Smooth muscle cell of the pulmonary artery (primary cell): ENCODE measurements at places on chromosomes 11 and 22. TPM values are rescaled to one million over a fixed set of nuclear protein-coding genes. Genes with fewer than 3 reads are reported as not detected.

APOBEC3A gene
- not detected in 2 replicates for total RNA-seq

DEPDC7 gene
- 3.8 and 4.6 TPM in 2 replicates for total RNA-seq

MIOX gene
- total RNA-seq, result 0.10 TPM in 1 of 2 replicates, not detected in the other

OR4C3 gene
- total RNA-seq, result not detected in 2 replicates

NRXN2 gene
- total RNA-seq, result 8.0 and 92.7 TPM in 2 replicates

FOLH1 gene
- total RNA-seq, result 0.65 TPM in 1 of 2 replicates, not detected in the other

RFPL3 gene
- not detected in 2 replicates for total RNA-seq

SLC22A6 gene
- not detected in 2 replicates for total RNA-seq

C11orf52 gene
- total RNA-seq, result 0.23 and 0.72 TPM in 2 replicates

RRM1 gene
- 54.4 and 69.5 TPM in 2 replicates for total RNA-seq

FREY1 gene
- 1.5 and 1.6 TPM in 2 replicates for total RNA-seq

MPPED2 gene
- 0.20 TPM in 2 replicates for total RNA-seq

MS4A6E gene
- total RNA-seq, result not detected in 2 replicates

PLEKHA7 gene
- 0.26 and 0.39 TPM in 2 replicates for total RNA-seq

SPTBN2 gene
- 1.1 and 4.6 TPM in 2 replicates for total RNA-seq

TREH gene
- total RNA-seq, result not detected in 2 replicates
